H1 (cell line): ENCODE measurements at places on chromosomes 7 and 10. TPM values are rescaled to one million over a fixed set of nuclear protein-coding genes. Genes with fewer than 3 reads are reported as not detected.

GRCh38 chr7:33807779-33808482 lies 97.4 kb upstream of the BMPER start:
- DNase-seq = peak; percentile 83

GRCh38 chr7:69254643-69255042 lies 343.6 kb upstream of the AUTS2 start:
- DNase-seq = no peak

DNA sequence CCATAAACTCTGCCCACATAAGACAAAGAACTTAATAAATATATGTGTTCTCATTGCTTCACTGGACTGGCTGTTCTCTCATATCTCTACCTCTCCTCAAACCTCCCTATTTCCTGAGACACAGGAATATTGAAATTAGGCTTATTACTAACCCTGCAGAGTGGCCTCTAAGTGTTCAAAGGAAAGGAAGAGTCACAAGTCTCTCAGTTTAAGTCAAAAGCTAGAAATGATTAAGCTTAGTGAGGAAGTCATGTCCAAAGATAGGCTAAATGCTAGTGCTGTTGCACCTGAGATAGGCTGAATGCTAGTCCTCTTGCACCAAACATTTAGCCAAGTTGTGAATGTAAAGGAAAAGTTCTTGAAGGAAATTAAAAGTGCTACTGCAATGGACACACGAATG lies 41.1 kb downstream of the GNAI1 start:
- DNase-seq = no peak

- no peak for DNase-seq
These were observed 184.0 kb upstream of the PLXNA4 start for GRCh38 chr7:132760244-132760623.

DNA sequence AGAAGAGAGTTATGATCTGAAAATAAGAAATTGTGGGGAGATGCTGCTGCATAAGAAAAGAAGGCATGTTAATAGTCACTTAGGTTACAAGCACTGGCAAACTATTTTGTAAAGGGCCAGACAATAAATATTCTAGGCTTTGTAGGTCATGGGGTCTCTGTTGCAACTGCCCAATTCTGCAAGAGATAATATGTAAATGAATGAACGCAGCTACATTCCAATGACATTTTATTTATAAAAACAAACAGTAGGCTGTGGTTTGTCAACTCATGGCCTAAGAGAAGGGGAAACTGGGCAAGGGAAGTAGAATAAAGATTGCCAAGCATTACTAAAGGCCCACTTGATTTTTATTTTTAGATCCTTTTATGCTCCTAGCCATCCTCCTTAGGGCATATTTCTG lies 133.1 kb downstream of the RAPGEF5 start:
- no peak for DNase-seq

PKD1L1 gene
- 0.22 and 0.25 TPM in 2 replicates for total RNA-seq

- no peak for DNase-seq
These were observed 9.0 kb upstream of the MAFK start for GRCh38 chr7:1521456-1521855.

GRCh38 chr10:14191407-14191806 lies 139.3 kb downstream of the FRMD4A start:
- no peak for DNase-seq

- no peak for DNase-seq
These were observed 16.5 kb downstream of the MDH2 start for GRCh38 chr7:76064208-76064970.
